AG04450 (cell line): ENCODE measurements at places on chromosomes 5 and 9. TPM values are rescaled to one million over a fixed set of nuclear protein-coding genes. Genes with fewer than 3 reads are reported as not detected.
A peak's percentile ranks its signal among the peaks of the same experiment; 100 is the strongest.

- DNase-seq, result no peak
Measured at GRCh38 chr5:154210163-154210562, 19.6 kb downstream of the GALNT10 start.

- DNase-seq, result no peak
Measured at GRCh38 chr5:180433032-180433422, 61.2 kb upstream of the CNOT6 start.

DNA sequence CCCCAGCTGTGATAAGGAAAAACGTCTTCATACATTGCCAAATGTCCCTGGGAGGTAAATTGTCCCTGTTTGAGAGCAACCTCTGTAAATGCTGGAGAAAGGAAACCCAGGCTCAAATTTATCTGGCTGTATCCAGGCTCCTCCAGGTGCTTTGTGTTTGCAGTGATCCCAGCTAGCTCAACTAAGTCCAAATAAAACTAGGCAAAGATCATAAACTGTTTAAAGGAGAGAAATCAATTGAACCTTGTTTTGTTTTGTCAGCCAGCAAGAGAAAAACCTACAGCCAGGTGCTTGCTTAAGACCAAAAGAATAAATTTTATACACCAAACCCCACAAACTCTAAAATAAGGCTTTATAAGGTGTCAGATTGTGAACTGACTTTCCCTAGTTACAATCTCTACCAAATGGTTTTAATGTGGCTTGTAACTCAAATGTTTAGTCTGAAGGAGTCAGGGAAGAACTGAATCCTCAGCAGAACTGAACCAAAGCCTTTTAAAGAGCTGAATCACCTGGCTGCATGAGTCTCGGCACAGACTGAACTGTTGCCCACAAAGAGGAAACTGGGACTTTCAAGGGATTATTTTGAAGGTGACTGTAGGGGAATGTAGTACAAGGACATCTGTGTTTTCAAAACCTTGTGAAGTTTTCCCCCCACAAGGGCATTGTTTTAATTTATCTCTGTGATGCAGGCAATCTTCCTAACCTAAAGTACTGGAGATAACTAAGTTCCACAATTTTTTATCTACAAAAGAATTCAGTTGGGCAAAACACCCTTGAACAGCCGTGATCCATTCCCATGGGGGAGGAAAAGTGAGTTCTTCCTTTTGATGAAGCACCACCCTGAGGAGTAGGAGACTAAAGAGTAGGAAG, 201.7 kb upstream of the TARS1 start:
- DNase-seq, result no peak

DNA sequence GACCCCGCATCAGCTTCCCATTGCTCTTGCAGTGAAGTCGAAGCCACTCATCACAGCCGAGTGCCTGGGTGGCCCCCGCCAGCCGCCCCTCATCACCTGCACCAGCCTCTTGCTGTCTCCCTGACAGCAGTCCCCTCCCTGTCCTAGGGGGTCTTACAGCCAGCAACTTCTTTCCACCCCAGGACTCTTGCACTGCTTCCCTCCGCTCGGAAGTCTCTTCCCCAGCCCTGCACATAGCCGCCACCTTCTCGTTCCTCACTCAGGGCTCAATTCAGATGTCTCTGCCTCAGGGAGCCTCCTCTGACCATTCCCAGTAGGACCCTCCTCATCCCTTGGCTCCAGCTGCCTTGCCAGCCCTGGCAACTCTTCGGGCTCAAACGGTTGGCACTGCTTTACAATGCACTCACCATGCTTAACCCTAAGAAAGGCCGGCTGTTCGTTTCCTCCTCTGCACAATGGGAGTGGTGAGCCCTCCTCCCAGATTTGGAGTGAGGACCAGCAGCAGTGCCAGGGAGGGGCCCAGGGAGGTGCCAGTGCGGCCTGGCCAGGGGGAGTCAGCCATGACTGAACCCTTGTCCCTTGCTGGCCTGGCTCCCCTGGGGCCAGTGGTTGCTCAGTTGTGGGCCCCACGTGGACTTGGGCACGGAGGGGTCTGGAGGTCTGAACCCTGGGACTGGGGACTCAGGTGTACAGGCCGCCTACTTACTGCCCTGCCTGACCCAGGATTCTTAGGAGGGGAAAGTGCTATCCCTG, 6.1 kb downstream of the TCF7 start:
- DNase-seq, result no peak

- DNase-seq, result no peak
Measured at GRCh38 chr5:93247105-93247504, 333.9 kb downstream of the NR2F1-AS1 start.

GRCh38 chr5:145341842-145342241, 493.3 kb downstream of the PRELID2 start:
- no peak for DNase-seq

- no peak for DNase-seq
Measured at GRCh38 chr5:10607023-10607665, 43.3 kb downstream of the ANKRD33B start.

- no peak for DNase-seq
Measured at GRCh38 chr5:160155017-160155750, 35.9 kb upstream of the PWWP2A start.

DNA sequence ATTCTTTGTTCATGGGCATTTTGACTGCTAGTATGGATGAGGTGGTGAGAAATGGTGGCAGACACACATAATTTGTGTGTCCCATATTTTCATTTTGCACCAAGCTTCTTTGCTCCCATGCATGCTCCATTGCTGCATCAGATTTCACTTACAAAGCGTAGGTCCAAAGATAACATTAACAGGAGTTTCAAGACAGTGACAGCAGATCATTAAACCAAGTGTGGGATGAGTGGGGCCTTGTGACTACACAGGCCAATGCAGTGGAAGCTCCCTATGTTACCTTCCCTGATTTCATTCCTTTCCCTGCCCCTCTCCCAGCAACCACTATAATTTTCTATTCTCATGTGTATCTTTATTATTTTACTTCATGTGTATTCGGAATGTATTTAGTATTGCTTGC, 142.0 kb downstream of the AOPEP start:
- DNase-seq, result no peak

GRCh38 chr5:172411484-172412072, 42.7 kb downstream of the SH3PXD2B start:
- DNase-seq, result no peak

DNA sequence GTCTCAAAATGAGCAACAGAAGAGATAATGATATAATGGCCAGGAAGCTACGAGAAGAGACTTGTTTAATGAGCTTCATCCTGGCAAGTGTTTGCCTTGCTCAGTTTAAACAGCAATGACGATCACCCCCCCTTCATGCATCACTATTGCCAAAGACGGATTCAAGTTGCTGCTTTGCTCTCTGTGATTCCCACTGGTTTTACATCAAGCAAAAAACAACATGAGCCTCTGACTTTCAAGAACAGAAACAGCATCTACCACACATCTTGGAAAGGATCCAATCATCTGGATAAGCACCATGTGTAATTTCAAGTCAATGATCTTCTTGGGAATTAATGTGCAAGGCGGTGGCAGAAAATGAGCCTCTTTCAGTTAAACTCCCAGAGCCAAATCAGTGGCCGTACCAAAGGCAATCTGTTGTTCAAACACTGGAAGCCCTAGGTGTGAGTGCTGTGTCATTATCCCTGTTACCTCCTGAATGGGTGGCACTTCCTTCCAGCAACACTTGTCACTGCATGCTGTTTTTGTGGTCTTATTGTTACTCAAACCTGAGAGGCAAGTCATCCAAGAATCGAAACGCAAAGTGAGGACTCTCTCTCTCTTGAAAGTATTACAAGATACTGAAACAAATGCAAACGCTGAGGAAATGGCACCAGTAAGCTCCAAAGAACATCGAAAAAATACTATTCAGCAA, 72.8 kb downstream of the MED27 start:
- DNase-seq, result no peak

GRCh38 chr5:78813286-78813685, 164.7 kb upstream of the LHFPL2 start:
- DNase-seq, result no peak

DNA sequence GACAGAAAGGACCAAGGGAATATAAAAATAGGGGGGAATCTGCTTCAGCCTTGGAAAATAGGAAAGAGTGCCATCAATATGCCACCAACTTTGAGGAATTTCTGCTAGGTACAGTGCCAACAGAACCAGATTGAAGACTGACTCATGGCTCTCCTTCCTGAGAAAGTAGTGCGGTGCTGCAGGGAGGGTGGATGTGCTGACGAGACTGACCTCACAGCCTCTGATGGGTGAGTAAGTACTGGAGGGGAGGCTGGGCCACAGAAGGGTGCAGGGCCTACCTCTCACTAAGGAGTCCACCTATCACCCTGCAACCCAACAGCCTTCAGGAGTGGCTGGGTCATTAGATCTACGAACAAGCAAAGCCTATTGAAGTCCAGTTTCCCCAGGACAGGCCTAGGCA, 187.6 kb downstream of the GABBR2 start:
- DNase-seq, result no peak

- DNase-seq, result no peak
Measured at GRCh38 chr5:10275460-10275859, 25.4 kb downstream of the CCT5 start.

DNA sequence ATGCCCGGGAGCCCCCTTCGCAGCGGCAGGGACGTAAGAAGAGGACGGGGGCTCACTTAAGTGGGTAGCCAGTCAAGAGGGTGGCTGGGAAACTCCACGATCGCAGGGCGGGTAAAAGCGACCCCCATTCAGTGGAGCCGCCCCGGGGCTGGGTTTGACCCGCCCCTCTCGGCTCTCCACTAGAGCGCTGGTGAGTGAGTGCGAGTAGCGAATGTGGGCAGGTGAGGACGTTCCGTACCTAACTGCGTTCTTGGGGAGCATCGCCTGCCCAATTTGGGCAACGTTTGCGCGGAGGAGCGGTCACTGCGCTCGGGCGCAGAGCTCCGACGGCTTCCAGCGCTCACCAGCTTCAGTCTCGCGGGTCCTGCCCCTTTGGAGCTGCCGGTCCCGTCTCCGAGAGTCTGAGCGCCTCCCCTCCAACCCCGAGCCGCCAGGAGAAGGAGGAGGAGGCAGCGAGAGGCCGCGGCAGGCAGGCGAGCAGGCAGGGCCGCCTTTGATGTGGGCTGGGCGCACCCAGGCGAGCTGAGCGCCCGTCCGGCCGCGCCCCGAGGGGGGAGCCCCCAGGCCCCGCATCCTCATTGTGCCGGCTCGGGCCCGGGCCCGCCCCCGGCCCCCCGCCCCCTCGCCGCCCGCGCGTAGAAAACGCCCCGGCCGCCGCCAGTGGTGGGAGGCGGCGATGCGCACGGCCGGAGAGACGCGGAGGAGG, at the start of gene FGF18:
TSS of gene FGF18 (plus strand) at position 666 of the 706 bp plus-strand sequence. CDS start 553 bp downstream, outside the sequence.
- no peak for DNase-seq

GRCh38 chr9:131733541-131734061, 6.3 kb downstream of the RAPGEF1 start:
- DNase-seq, result peak; percentile 84

DNA sequence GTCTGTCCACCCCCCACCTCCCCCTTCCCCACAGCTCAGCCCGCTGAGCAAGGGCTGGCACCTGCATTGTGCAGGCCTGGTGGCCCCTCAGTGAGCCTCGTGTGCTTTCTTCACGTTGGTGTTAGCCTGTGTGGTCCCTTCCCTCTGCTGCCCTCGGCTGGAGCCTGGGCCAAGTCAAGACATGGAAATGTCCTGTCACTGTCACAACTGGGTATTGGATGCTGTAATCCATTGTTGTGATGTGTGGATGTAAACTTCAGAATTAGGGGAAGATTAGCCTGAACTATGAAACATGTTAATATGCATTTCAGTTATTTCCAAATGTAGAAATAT, 103.9 kb downstream of the TRIO start:
- no peak for DNase-seq

- no peak for DNase-seq
Measured at GRCh38 chr9:93254061-93254481, 70.1 kb downstream of the WNK2 start.

- DNase-seq, result no peak
Measured at GRCh38 chr9:111610149-111610548, 10.7 kb upstream of the PTGR1 start.

GTF3C5 gene
- 36.4 and 39.2 TPM in 2 replicates for polyA plus RNA-seq

PCDHGC3 gene
- 47.4 and 61.1 TPM in 2 replicates for polyA plus RNA-seq

ESM1 gene
- polyA plus RNA-seq, result 0.27 and 0.35 TPM in 2 replicates

ACSL6 gene
- not detected in 2 replicates for polyA plus RNA-seq

TAF11L14 gene
- not detected in 2 replicates for polyA plus RNA-seq

GPR151 gene
- polyA plus RNA-seq, result not detected in 2 replicates

HOMER1 gene
- 4.4 and 5.1 TPM in 2 replicates for polyA plus RNA-seq

FGF10 gene
- 0.10 and 0.15 TPM in 2 replicates for polyA plus RNA-seq
